Central memory CD4-positive, alpha-beta T cell (primary cell): ENCODE measurements at places on chromosomes 2 and 18.

DNA sequence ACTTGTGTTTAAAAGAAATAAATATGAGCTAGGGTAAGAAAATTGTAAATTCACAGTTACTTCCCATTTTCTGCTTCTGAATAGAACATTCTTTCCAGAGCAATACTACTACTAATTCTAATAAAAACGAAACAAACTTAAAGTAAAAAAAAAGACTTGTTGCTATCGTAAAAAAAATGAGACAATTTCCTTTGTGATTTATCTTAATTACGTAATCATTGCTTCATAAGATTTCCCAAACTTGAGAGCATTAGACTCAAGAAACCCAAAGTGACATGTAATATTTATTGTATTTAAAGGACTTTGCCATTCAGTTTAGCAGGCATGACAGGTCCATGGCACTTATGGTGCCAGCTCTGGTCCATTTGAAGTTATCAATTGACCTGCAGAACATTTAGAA is 153.8 kb downstream of the AQP4 start:
- no peak for DNase-seq

- DNase-seq = no peak
These were observed 110.7 kb downstream of the COLEC12 start for GRCh38 chr18:389658-390357.

- no peak for DNase-seq
These were observed 60.9 kb downstream of the CHST9 start for GRCh38 chr18:27124196-27124595.

DNA sequence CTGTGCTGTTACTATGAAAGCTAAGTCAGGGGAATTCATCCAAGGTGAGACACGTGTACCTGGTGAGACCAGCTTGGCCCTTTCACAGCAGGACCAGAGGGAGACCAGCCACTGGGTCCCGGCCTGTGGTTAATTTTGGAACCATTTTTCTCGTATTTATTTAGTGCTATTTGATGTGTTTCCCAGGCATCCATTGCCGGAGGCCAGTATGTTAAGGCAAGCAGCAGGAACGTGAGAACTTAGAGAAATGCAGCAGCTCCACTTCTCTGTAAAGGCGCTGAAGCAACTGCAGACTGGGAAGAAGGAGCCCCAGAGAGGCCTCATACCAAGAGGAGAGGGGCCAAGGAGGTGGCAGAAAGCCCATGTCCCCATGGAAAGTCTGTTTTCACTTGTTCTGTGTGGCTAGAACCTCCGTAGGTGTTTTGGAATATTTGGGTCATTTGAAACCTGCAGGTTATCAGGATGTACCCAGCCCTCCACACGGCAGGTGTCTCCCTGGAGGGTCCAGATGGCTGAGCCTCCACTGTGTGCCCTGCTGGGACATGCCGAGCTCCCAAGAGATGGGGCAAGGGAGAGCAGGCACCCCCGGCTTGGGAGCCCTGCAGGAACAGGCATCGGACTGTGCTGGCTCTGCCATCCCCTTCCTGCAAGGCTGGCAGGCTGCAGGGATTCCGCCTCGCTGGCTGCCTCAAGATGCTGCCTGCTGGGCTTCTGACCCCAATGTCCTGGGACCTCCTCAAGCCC is 256.0 kb upstream of the RAB6C start:
- no peak for DNase-seq

DNA sequence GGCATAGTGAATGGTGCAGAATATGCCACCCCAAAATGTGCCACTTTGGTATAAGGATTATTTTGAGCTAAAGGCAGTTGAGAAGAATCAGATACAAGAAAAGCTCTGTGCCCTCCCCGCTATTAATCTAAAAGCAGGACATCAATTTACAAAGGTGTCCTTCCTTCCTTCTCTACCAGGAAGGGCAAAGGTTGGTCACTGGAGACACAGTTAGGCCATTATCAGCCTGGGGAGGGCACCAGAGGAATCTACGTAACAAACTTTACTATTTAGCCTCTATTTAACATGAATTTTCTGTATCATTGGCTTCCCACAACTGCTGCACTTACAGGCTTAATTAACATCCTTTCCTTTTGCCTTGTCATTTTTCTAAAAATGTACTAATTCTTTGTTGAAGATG is 52.6 kb downstream of the MEP1B start:
- DNase-seq = no peak

DNA sequence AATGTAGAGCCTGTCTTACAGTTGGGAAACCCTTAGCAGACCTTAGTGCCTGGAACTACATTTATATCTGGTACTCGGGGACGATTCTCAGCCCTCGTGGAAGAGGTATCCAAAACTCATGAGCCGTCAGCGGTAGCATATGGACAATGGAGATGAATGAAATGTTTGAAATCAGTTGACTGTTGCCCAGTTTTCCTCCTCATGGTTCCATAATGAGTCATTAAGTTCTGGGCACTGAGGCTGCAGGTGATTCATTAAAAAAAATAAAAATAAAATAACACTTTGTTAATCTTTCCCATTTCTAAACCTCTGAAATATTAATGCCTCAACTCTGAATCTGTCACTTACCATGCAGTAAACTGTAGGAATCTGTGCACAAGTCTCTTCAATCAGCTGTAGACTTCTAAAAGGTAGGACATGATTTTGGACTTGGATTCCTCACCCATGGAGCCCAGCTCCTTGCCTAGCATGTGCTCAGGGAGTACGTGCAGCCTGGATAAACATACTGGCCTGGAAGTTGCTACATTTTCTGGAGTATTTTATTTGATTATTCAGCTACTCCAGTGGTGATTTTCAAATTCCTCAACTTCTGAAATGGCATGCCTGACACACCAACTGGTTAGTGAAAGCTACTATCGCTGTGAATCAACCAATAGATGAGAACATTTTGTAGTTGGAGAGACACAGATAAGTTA is 979.2 kb downstream of the CNTNAP5 start:
- DNase-seq = no peak

DNA sequence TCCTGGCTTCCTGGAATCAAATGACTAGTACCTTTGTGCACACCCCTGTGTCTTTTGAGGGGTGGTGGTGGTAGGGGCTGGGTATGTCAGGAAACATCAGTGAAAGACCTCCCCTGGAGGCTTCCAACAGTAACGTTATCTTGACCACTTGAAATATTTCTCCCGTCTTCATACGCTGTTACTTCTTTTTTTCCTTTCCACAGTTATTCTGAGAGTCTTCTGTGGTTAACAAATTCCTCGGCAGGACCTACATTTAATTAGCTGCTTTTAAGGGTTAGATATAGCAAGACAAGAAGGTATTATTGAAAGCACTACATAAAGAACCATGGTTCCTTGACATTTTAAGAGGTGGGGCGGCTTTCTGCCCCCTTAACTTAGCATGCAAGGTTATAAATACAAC is 34.6 kb downstream of the UGP2 start:
- DNase-seq = no peak

DNA sequence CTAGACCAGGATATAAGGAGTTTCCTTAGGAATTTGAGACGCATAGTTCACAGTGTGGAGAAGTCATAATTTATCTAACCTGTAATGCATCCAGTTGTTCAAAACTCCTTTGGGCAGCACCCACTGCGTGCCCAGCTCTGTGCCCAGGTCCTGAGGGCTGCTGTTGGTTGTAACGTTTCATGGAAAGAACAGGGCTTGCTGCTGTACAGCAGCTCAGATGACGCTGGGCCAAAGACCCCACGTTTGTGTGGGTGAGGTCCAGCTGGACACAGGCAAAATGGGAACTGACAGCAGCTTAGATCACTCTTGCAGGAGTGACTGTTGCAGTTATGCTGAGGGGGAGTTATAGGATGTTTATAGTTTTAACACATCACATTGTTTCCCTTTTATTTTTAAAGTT is 30.0 kb upstream of the HS6ST1 start:
- no peak for DNase-seq

- no peak for DNase-seq
These were observed 95.6 kb downstream of the NUP35 start for GRCh38 chr2:183219888-183220287.

- no peak for DNase-seq
These were observed 94.8 kb downstream of the EML6 start for GRCh38 chr2:54818226-54818625.

GRCh38 chr2:149653831-149654445 is 66.4 kb upstream of the MMADHC start:
- no peak for DNase-seq

- DNase-seq = peak; percentile 57
These were observed 1.4 kb upstream of the HSBP1L1 start for GRCh38 chr18:79962835-79963657.

DNA sequence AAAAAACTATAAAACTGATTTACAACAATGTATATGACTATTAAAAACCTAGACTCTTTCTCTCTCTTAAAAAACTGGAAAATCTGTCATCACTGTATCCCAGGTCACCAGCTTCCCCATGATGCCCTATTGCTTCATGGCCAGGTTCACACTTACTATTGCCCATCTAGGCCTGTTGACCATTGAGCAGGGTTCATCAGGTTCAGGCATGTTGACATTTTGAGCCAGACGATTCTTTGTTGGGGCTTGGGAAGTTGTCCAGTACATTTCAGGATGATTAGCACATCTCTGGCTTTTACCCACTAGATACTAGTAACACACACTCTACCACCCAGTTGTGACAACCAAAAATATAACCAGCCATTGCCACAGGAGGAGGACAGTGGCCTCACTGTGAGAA is 26.9 kb upstream of the RAB27B start:
- DNase-seq = no peak

- DNase-seq = no peak
These were observed 44.2 kb upstream of the VPS54 start for GRCh38 chr2:64063454-64063853.

- DNase-seq = no peak
These were observed 18.2 kb downstream of the MAPRE2 start for GRCh38 chr18:35059280-35059927.

DNA sequence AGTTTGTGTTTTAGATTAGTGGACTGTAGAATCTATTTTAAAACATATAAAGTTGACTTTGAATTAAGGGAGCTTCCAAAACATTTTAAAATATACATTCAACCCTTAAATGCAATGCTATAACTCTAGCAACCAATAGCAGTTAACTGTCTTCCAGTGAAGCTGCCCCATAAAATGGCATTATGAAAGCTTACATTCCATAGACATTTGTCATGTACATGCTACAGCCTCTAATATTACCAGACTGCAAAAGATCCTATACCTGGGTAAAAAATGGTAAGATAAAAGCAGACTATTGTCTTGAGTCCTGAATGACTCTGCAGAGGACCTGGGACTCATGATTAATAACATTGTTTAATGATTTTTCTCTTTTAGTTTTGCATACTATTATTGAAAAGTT is 489.4 kb downstream of the LRP1B start:
- DNase-seq = no peak

GRCh38 chr2:120638450-120638849 is 97.2 kb upstream of the GLI2 start:
- DNase-seq = no peak

GRCh38 chr2:238376884-238377391 is 49.8 kb upstream of the ASB1 start:
- DNase-seq = no peak

GRCh38 chr2:221715523-221716247 is 143.6 kb upstream of the EPHA4 start:
- no peak for DNase-seq

- DNase-seq = no peak
These were observed 322.1 kb upstream of the TANK start for GRCh38 chr2:160838147-160838546.

- no peak for DNase-seq
These were observed 19.7 kb downstream of the EPC2 start for GRCh38 chr2:148664229-148664628.

DNA sequence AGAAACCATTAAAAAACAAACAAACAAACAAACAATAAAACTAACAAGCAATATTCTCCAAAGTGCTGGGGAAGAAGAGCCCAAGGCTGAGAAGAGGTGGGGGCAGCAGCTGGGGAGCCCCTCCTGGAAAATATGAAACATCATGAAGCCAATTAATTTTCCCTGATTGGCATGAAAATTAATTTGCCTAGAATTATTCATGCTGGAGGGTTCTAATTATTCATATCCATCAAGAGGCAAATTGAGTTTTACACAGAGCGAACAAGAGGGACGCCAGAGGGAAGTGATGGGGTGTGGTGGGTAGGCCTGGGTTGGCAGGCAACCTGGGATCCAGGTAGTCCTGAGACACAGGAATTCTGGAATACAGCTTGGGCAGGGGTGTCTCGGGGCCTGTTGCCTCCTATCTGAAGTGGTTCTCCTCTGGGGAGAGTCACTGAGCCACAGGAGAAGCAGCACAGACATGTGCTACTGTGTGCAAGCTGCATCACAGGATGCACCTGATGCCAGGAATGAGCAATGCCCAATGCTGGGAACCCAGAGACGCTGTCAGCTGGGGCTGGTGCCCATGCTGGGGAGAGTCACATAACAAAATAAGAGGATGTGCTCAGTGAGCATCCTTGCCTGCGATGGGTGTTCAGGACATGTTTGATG is 100.5 kb downstream of the TEX51 start:
- no peak for DNase-seq

DNA sequence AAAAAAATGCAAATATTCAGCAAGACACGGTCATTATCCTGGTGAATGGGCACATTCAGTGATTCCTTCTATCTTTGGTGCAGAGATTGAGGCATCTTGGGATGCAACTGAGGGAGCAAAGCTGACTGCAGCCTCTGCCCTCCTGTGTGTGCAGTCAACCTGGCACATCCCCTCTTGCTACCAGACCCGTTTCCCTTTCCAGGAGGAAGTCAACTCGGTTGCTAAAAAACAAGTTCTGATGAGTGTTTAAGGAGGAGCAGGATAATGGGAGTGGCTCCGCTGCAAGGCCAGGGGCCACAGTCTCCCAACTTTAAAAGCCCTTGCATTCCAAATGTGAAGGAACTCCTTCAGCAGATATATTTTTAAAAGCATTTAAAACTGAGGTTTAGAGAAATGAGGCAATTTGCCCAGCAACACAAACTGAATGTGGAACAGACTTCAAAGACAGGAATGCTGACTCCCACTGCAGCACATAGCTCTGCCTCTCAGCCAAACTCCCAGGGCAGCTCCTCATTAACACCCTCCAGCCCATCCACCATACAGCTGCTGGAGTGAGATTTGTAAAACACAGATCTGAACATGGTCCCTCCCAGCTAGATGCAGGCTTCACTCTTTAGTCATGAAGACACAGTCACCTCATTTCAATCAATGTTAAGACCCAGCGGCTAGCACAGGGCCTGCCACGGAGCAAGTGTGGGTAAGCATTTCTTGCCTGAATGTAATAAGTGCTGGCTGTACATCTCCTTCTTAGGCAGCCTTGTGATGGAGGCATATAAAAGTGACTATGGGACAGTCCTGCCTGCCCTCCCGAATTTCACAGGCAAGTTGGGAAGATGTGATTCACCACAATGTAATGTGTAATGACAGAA is 54.3 kb downstream of the VSNL1 start:
- no peak for DNase-seq

DNA sequence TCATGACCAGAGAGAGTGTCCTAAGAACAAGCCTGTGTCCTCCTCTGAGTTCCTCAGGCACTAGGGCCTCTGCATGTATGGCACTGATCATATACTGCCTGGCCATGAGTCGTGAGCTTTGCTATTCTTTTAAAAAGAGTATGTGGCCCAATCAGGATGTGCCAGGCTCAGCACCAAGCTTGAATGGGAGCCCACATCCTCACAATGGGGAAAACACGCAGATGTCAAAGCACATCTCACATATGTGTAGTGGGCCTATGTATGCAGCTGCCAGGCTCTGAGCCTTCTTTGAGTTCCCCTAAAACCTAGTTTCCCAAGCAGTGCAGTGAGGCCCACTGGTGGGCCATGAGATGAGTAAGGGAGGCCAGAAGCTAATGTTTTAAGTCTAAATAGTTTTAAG is 69.9 kb upstream of the SLC1A4 start:
- DNase-seq = no peak
